Breast epithelium (tissue), 4 donors: ENCODE measurements at places on chromosomes 4 and X.

GRCh38 chrX:153336121-153336894 is 2.4 kb downstream of the ZNF275 start:
- no peak for DNase-seq
- H3K27me3 ChIP-seq, result no peaks in the 10 kb centered on the region
- H3K4me1 ChIP-seq, result no peaks in the 10 kb centered on the region
- no peak overlapping the region for H3K4me3 ChIP-seq
- H3K27ac ChIP-seq, result no peak overlapping the region
- H3K36me3 ChIP-seq, result no peaks in the 10 kb centered on the region

GRCh38 chr4:184932343-184932742 is 85.9 kb upstream of the HELT start:
- no peaks in the 10 kb centered on the region for H3K36me3 ChIP-seq
- DNase-seq, result no peak
- H3K4me1 ChIP-seq, result no peaks in the 10 kb centered on the region
- H3K4me3 ChIP-seq, result no peak overlapping the region

DNA sequence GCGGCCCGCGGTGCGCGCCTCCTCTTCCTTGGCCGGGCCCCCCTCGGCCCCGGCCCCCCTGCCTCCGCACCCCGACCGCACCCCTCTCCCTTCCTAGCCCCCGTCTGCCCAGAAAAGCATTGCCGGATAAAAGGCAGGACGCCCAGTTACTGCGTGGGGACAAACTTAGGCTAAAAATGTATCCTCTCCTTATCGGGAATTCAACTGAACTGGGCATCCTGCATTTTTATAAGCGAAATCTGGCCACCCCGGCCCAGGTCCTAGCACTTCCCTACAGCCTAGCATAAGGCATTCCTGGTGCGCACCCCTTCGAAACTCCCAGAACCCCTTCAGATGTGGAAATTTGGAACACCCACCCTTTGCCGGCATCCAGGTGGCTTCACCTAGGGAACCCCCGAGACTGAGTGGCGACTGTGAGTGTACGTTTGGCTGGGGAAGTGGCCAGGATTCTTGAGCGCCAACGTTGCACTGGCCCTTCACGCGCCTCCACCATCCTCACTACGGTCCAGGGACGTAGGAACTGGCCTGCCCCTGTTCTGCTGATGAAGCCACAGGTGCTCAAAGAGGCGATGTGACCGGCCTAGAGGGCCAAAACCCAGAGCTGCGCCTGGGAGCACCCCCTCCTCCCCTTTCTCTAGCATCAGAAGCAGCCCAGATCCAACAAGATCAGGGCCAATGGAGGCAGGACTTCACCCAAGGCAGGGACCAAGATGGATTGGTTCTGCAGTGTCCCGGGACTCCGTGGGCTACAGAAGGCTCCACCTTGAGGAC is 5.7 kb upstream of the RNF4 start:
- no peak for DNase-seq
- no peak overlapping the region for H3K27ac ChIP-seq
- H3K4me3 ChIP-seq, result peak overlapping the region; percentile 60
- no peaks in the 10 kb centered on the region for H3K36me3 ChIP-seq

- H3K4me1 ChIP-seq, result no peaks in the 10 kb centered on the region
- no peaks in the 10 kb centered on the region for H3K27me3 ChIP-seq
- H3K36me3 ChIP-seq, result no peaks in the 10 kb centered on the region
- H3K27ac ChIP-seq, result peak overlapping the region; percentile 73
- H3K4me3 ChIP-seq, result no peak overlapping the region
- no peak for DNase-seq
Measured at GRCh38 chr4:89752932-89753598, 83.9 kb downstream of the SNCA start.
